ENCODE measurements at places on chromosomes 1 and 21.

GRCh38 chr21:38905752-38906151, 100.0 kb downstream of the ETS2 start:
- DNase-seq: no peak

DNA sequence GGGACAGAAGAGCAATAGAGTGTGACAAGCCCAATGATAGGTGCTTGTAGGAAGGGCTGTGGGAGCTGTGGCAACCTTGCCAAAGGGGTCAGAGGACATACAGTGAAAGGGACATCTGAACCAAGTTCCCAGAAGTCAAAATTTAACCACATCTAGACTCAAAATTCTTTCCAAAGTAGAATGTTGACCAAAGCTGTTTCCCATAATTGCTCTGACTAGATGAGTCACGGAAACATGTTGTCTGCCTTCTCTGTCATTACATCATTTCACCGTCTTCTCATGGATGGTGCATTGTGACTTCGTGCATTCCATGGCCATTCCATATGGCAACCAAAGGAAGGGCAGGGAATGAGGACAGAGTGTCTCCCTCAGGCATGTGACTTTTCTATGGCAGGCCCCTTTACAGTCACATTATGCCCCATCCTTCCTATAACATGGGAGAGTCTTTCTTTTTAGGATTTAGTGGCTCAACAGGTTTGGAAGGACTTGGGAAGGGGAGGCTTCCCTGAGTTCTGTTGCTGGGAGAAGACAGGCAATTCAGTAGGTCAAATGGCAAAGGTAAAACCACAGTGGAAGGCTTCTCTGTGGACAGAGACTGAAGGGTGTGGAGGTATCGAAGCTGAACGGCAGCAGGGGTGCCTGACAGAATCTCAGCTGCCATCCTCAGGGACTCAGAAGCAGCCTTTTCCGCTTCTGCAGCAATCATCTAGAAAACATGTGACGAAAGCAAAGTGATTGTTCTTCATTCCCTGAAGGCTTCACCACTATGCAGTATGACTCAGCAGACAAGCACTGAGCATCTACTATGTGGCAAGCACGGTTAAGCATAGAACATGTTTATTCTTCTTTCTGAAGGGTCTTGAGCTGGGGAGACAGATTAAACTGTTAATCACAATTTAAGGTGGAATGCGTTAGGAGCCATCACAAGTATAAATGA, 24.7 kb downstream of the NPHS2 start:
- DNase-seq: no peak

DNA sequence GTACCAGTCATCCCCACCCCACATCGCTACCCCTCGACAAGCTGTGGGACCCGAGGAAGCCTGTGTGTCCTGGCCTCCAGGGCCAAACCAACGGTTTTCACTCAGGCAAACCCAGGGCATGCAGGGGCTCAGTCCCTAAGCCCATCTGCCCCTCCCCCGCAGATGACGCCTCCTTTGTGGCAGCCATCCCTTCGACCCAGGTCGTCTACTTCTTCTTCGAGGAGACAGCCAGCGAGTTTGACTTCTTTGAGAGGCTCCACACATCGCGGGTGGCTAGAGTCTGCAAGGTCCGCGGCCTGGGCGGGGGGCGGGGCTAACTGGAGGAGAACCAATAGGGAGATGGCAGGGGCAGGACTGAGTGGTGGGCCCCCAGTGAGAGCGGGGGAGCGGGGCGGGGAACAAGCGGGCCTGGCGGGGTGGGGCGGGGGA, 7.4 kb downstream of the SEMA4A start:
- no peak for DNase-seq

DNA sequence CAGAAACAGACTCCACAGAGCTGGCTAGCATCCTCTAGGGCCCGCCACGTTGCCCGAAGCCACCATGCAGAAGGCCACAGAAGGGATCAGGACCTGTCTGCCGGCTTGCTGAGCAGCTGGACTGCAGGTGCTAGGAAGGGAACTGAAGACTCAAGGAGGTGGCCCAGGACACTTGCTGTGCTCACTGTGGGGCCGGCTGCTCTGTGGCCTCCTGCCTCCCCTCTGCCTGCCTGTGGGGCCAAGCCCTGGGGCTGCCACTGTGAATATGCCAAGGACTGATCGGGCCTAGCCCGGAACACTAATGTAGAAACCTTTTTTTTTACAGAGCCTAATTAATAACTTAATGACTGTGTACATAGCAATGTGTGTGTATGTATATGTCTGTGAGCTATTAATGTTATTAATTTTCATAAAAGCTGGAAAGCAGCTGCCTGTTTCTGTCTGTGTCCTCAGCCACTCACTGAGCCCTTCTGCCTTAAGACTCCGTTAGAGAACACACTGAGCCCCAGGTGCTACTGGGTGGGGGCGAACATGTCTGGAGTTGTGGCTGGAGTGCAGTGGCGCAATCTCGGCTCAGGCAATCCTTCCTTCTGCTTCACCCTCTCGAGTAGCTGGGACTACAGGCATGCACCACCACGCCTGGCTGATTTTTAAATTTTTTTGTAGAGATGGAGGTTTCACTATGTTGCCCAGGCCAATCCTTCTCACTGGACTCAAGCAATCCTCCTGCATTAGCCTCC, 14.8 kb downstream of the MFSD2A start:
- DNase-seq: no peak

DNA sequence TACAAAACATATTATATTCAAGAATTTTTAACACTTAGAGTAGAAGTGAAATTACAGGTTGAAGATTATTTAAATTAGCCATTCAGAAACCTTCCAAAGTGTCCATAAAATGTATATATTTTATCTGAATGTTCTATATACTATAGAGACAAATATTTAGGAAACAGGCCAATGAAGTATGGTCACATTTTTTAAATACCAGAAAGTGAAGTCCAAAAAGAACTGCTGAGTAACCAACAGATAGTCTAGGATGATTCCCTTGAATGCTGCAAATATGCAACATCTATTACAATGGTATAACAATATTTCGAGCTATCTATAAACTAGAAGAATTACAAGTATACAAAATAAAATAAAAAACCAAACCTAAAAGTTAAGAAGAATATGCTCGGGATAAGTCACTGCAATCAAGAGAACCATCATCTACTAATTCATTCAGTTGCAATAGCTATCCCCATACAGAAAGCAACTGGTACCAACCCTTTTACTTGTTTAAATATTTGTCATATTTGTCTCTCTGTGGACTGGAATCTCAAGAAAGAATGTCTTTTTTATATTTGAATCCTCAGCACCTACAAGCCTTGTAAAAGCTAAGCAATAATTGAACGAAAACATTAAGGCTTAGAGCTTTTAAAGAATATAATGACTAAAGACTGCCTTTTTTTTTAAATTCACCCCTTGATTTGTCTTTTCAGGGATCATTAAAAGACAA, 8.1 kb downstream of the ODF2L start:
- DNase-seq: no peak

DNA sequence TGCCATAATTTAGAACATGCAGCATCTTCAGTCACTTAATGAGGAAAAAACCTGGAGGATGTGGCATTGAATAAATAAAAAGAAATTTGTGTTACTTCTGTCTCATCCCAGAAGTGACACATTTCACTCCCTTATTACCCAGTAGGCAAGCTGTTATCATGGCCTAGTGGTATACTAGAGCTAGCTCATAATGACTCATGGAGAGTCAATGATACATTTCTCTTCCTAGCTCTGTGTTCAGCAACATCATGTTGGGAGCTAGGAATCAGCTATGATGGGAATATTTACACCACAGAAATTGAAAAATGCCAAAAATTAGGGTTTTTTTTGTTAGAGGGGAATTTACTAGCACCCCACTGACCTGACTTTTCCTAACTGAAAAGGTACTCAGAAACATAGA, 182.7 kb downstream of the HMCN1 start:
- DNase-seq: no peak

- no peak for DNase-seq
Observed at GRCh38 chr1:45328680-45329079, 2.0 kb downstream of the HPDL start.

DNA sequence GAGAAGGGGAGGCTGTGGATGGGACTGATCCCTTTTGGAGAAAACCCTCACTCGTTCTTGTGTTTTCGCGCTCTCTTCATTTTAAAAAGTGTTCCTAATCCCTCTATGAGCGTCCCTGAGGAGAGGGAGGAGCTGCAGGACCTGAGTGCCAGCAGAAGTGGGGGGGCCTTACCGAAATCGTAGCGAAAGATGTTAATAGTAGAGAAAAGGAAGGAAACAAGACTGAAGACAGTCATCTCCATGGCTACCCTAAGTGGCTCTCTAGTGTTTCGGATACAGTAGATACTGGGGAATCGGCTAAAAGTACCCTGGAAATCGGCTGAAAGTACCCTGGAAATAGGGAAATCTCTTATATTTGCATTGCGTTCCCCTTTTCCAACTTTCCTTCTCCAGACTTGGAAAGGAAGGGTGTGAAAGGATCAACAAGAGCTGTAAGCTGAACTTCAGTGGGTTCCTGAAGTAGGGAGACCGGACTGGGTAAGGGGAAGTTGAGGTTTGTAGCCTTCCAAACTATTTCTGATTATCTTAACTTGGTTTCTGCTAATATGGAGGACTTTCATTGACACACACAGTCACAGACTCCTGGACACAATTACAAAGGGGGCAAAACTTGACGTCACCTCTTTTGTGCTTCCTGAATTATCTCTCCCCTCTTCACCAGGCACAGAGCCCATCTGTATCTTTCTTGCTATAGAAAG, 486 bp upstream of the DSTYK start:
- no peak for DNase-seq

GRCh38 chr1:44407430-44408211, 2.6 kb downstream of the RNF220 start:
- no peak for DNase-seq

- DNase-seq: no peak
Observed at GRCh38 chr1:189567890-189568289, 909.8 kb downstream of the BRINP3 start.

- DNase-seq: peak; percentile 59
Observed at GRCh38 chr1:202807451-202807925, 733 bp downstream of the KDM5B start.

GRCh38 chr1:96837057-96837780, 115.6 kb downstream of the PTBP2 start:
- DNase-seq: no peak

GRCh38 chr21:25572861-25573310, 34.4 kb downstream of the MRPL39 start:
- no peak for DNase-seq

DNA sequence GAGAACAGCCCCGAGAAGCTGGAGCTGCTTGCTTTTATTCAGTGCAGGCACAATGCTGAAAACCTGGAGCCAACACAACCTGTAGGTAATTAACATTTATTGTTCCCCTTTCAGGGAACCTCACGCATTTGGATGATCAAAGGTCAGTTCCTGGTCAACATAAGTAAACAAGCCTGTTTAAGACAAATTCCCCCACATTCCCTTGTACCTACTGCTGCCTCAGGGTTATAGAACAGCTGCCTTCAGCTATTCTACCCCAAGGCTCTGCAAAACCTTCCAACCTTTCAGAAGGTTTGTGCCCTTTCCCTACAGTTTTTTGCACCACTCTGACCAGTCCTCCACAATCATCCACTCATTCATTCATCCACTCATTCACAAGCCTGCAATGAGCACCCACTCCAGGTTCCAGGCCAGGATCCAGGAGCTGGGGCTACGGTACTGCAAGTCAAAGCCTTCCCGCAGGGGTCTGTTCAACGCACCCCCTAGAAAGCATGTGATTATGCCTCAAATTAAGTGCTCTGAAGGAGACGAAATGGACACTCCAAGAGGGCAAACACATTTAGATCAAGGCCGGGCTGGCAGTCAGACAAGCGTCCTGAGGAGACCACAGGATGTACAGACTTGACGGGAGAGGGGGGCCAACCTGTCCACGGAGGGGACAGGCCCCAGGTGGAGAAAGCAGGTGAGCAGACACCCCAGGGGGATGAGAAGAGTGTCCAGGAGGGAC, 683.9 kb downstream of the MATN1 start:
- DNase-seq: no peak

GRCh38 chr1:1597275-1597930, 2.5 kb downstream of the FNDC10 start:
- peak; percentile 24 for DNase-seq

- DNase-seq: no peak
Observed at GRCh38 chr1:61807606-61808140, 65.4 kb downstream of the PATJ start.

DNA sequence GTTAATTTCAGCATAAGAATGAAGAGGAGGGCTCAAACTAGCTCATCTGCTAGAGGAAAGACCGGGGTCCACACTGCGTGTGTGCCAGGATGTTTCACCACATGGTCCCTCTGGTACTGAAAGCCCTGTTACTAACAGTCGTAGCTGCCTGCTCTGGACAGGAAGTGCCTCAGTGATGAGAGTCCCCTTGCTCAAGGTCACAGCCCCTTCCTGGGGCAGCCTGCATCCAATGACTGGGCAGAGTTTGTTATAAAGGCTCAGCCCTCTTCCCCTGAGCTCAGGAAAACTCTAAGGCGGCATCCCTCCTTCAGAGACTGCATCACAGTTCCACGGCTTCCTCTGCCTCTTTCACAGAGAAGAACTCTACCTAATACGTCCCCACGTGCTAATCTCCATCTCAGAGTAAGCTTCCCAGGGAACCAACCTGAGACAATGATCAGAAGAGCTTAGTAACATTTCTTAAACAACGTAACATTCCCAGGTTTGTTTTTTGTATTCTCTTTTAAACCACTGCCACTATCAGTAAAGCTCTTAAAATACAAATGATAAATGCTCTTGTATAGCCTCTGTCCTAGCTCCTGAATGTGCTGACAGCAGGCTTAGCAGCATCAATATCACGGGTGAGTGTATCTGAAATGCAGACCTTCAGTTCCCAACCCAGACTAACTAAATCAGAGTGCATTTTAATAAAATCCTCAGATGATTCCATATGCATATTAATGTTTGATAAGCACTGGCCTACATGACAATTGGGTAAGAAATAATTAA, 38.0 kb upstream of the ATP1A1 start:
- DNase-seq: no peak

DNA sequence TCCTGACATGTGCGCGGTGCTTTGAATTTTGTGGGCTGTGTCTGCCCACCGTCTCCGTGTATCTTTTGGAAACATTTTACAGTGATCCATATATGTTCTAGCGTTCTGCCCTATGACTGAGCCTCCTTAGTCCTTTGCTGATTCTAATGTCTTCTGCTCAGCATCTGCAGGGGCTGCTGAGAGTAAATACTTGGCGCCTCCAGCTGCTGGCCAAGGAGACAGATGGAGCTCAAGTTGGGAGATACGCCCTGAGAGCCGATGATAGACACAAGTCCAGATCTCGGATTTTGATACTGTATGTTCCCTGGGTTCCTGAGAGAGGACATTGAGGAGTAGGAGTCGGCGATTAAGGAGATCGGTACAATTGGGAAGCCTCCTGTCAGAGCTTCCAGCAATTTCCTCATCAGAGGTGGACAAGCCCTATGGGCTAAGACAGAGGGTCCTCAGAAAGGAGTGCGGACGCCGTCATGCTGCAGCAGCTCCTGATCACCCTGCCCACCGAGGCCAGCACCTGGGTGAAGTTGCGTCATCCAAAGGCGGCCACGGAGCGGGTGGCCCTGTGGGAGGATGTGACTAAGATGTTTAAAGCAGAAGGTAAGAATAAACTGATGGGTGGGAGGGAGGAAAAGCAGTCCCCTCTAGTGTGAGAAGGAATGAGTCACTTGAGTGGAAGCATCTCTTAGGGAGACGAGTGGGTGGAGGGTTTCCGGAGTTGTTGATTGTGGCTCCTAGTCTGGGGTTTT, 390 bp downstream of the ZFP69B start:
- peak; percentile 1 for DNase-seq

- DNase-seq: no peak
Observed at GRCh38 chr1:192453360-192453992, 122.1 kb upstream of the RGS1 start.

All from Calu3 (cell line).